ENCODE measurements at places on chromosomes 12 and 14.

- H3K27ac ChIP-seq: peak overlapping the region; percentile 76
- H3K27me3 ChIP-seq: no peaks in the 10 kb centered on the region
- peaks cover 3% of the 10 kb centered on the region for H3K4me1 ChIP-seq
- H3K4me3 ChIP-seq: no peak overlapping the region
- DNase-seq: peak; percentile 35
- H3K36me3 ChIP-seq: peaks cover 7% of the 10 kb centered on the region
These were observed 12.9 kb downstream of the MMP14 start for GRCh38 chr14:22849212-22849819.

DNA sequence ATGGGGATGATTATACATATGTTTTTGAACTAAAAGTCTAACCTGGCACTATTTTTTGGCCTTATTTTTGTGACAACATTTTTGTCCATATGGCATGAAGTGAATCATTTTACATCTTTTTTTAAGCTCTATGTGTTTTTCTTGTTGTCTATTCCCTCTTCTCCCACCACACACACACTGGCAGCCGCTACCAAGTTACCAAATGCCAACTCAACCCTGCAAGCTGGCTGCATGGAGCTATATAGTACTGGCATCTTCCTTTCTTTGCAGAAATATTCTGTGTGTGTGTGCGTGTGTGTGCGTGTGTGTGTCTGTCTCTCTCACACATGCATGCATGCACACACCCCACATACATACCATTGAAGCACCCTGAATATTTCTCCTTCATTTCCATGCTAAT is 278.9 kb upstream of the SOX5 start:
- no peaks in the 10 kb centered on the region for H3K36me3 ChIP-seq
- no peak for DNase-seq
- H3K27me3 ChIP-seq: no peaks in the 10 kb centered on the region
- no peak overlapping the region for H3K27ac ChIP-seq
- H3K4me3 ChIP-seq: no peak overlapping the region
- no peaks in the 10 kb centered on the region for H3K4me1 ChIP-seq

DNA sequence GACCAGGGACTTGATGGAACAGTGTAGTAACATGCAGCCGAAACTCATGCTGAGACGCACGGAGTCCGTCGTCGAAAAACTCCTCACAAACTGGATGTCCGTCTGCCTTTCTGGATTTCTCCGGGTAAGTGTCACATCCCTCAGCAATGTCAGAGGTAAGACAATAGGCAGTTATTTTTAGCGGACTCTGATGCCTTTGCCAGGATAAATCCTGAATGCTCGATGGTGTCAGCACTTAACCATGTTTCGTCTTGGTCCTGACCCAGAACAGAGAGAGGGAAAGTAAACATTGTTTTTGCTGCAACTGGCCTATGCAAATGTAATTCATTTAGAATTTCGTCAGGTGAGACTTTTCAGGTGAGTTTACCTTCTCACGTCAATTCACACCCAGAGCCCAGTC is 112.3 kb downstream of the PLXNC1 start:
- H3K27ac ChIP-seq: no peak overlapping the region
- no peaks in the 10 kb centered on the region for H3K36me3 ChIP-seq
- peaks cover 6% of the 10 kb centered on the region for H3K4me1 ChIP-seq
- no peak for DNase-seq

- no peaks in the 10 kb centered on the region for H3K36me3 ChIP-seq
- no peak overlapping the region for H3K4me3 ChIP-seq
- DNase-seq: no peak
- H3K4me1 ChIP-seq: peaks cover 62% of the 10 kb centered on the region
- no peaks in the 10 kb centered on the region for H3K27me3 ChIP-seq
These were observed 24.7 kb downstream of the SUSD6 start for GRCh38 chr14:69635981-69636639.

DNA sequence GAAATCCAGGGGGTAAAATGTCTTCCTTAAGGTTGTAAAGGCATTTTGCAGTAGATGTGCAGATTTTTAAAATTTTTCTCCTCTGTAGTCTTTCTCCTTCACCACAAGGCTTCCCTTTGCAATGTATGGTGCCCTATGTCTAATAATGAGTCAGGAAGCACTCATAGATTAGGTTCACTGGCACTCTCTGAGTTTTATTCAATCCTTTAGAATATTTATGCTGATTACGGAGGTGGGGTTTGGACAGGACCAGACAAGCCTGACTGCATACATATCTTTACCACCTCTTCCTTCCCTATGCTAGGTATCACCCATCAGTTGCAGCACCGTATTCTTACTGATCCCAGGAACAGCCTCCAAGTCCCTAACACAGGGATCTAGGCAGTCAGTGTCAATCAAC is 99.5 kb downstream of the NEDD1 start:
- H3K27ac ChIP-seq: no peak overlapping the region
- no peak overlapping the region for H3K4me3 ChIP-seq
- no peaks in the 10 kb centered on the region for H3K4me1 ChIP-seq
- H3K27me3 ChIP-seq: no peaks in the 10 kb centered on the region
- no peak for DNase-seq
- H3K36me3 ChIP-seq: no peaks in the 10 kb centered on the region

DNA sequence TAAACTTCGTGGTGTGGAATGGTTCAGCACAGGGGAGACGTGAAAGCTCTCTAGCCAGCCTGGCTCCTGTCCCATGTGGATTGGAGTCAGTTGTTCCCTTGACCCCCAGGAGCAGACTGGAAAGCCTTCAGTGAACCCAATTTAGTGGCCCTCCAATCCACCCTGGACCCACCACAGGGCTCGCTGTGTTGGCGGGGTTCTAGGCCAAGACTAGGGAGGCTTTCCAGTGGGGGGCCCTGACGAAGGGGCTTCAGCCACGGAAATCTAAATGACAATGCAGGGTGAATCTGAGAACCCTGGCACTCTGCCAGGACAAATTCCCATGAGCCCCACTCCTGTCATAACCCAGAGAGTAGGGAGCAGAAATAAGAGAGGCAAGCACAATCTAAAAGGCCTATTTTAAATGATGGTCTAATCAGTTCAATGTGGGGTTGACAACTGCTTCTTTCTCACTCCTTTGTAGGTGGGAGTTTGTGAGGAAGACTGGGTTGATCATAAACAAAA is 110.8 kb downstream of the SLC35F4 start:
- no peak overlapping the region for H3K4me3 ChIP-seq
- no peak for DNase-seq
- H3K27me3 ChIP-seq: no peaks in the 10 kb centered on the region
- no peaks in the 10 kb centered on the region for H3K36me3 ChIP-seq
- H3K27ac ChIP-seq: no peak overlapping the region

- no peak for DNase-seq
- H3K4me1 ChIP-seq: no peaks in the 10 kb centered on the region
- H3K36me3 ChIP-seq: peaks cover 30% of the 10 kb centered on the region
- H3K4me3 ChIP-seq: no peak overlapping the region
These were observed 14.2 kb downstream of the HEBP1 start for GRCh38 chr12:12985817-12986408.

GRCh38 chr12:132389026-132389425 is 59.6 kb upstream of the GALNT9 start:
- no peaks in the 10 kb centered on the region for H3K36me3 ChIP-seq
- no peak overlapping the region for H3K27ac ChIP-seq
- peaks cover 8% of the 10 kb centered on the region for H3K27me3 ChIP-seq
- no peak for DNase-seq

- H3K27me3 ChIP-seq: no peaks in the 10 kb centered on the region
- no peaks in the 10 kb centered on the region for H3K36me3 ChIP-seq
- H3K4me1 ChIP-seq: no peaks in the 10 kb centered on the region
- H3K4me3 ChIP-seq: no peak overlapping the region
- DNase-seq: no peak
These were observed 11.2 kb downstream of the FAR2 start for GRCh38 chr12:29160230-29160629.

DNA sequence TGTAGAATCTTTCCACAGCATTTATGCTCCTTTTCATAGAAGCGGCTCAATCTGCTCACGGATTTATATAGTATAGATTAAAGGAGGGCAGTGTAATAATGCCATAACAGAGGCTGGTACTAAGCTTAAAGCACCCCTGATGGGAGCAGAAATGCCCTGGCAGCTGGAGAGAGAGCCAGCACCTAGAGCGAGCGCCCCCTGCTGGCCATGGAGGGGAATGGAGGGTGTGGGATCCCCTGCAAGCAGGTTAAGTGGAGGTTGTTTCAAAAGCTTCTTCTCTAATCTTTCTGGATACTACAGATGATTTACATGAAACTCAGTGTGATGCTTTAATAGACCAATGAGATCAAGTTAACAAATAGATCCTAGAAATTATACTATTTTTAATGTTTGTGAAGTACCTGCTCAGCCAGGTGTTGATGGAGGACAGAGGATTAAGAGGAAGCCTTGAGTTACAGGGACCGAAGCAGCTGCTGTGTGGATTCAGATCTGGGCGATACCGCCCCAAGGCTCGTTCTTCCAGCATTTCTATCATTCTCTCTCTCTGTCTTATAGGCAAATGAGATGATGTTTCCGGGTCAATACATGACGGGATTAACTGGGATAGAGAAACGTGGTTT is 1519.3 kb upstream of the TMEM132C start:
- no peaks in the 10 kb centered on the region for H3K36me3 ChIP-seq
- DNase-seq: peak; percentile 28
- H3K27me3 ChIP-seq: no peaks in the 10 kb centered on the region

- H3K4me1 ChIP-seq: no peaks in the 10 kb centered on the region
- no peak overlapping the region for H3K27ac ChIP-seq
- no peaks in the 10 kb centered on the region for H3K36me3 ChIP-seq
- no peaks in the 10 kb centered on the region for H3K27me3 ChIP-seq
- H3K4me3 ChIP-seq: no peak overlapping the region
These were observed 65.4 kb upstream of the TBPL2 start for GRCh38 chr14:55505846-55506245.

GRCh38 chr12:100348657-100349454 is 8.0 kb upstream of the SLC17A8 start:
- no peaks in the 10 kb centered on the region for H3K36me3 ChIP-seq
- H3K27ac ChIP-seq: no peak overlapping the region
- H3K27me3 ChIP-seq: no peaks in the 10 kb centered on the region
- peak; percentile 37 for DNase-seq

GRCh38 chr14:85811340-85811739 is 281.4 kb downstream of the FLRT2 start:
- no peak overlapping the region for H3K27ac ChIP-seq
- no peak overlapping the region for H3K4me3 ChIP-seq
- no peak for DNase-seq
- H3K4me1 ChIP-seq: no peaks in the 10 kb centered on the region
- no peaks in the 10 kb centered on the region for H3K27me3 ChIP-seq

DNA sequence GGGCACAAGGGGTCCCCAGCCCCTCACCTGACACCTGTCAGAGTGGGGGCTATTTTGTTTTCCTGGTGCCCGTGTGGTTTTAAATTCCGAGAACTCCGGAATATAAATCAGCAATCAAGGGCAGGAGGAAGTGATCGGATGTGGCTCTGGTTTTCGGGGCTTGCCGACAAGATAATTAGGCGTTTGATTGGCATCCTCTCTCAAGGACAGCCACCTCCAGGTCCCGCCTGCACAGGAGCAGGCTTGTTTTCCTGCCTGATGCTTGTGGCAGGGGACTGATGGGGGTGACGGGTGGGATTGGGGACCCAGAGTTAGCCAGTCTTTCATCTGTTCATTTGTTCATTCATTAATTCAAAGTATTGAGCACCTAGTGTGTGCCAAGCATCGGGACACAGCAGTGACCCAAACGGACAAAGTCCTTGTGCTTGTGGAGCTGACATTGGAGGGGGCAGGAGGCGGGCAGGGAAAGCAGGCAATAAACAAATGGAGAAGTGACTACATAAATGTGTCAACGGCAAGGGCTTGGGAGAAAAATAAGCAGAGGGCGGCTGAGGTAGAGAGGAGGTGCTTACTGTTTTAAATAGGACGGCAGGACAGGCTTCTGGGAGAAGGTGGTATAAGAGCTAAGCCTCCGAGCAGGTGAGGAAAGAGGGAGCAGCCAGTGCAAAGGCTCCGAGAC is 166.5 kb downstream of the PHETA1 start:
- H3K36me3 ChIP-seq: no peaks in the 10 kb centered on the region
- no peak for DNase-seq
- no peaks in the 10 kb centered on the region for H3K27me3 ChIP-seq
- no peaks in the 10 kb centered on the region for H3K4me1 ChIP-seq

- H3K27ac ChIP-seq: no peak overlapping the region
- no peaks in the 10 kb centered on the region for H3K36me3 ChIP-seq
- no peaks in the 10 kb centered on the region for H3K4me1 ChIP-seq
- DNase-seq: no peak
These were observed 2.6 kb downstream of the TSPAN8 start for GRCh38 chr12:71155225-71155624.

DNA sequence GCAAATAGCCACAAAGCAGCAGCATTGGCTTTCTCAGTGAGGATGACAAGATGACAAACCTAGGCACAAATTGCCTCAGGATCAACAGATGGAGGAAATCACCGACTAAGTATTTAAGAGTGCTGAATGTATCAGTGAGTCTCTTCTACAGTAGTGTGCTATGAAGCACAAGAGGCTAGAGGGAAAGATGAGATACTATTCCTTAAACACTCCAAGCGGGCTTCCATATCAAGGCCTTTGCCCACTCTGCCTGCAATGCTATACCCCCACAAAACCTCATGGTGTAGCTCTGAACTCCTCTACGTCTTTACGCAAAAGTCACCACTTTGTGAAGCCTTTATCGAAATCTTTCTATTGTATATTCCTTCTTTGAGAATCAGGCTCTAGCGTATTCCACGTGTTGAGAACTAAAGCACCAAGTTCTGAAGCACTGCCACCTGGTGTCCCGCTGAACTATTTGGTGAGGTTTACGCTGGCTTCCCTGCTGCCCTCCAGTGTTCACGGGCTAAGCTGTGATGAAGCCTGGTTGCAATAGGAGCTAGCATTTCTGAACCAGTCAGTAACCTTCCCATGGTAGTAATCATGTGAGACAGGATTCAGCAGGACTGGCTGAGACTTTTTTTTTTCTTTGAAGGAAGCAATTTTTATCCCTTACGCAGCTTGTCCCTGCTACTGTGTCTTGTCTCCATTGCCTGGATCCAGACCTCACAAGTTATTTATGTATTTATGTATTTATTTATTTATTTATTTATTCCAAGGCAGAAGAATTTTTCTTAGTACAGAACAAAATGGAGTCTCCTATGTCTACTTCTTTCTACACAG is 426.5 kb upstream of the OR4E1 start:
- H3K27me3 ChIP-seq: no peaks in the 10 kb centered on the region
- H3K4me1 ChIP-seq: no peaks in the 10 kb centered on the region
- no peaks in the 10 kb centered on the region for H3K36me3 ChIP-seq

DNA sequence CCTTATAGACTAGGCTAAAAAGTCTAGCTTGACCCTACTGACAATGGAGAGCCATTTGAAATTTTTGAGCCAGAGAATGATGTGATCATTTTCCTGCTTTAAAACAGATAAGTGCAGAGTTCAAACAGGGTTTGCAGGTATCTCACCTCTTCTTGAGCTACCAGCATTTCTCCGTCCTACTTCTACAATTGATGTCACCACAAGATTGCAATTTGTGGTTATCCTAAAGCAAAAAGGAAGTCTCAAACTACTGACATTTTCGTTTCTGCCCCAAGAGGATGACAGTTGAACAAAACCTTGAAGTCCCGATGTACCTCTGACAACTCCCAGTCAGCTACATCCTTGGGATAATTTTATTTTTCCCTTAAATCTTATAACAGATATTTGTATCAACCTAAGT is 86.7 kb downstream of the PTGER2 start:
- no peak for DNase-seq
- H3K36me3 ChIP-seq: no peaks in the 10 kb centered on the region
- H3K4me1 ChIP-seq: peaks cover 2% of the 10 kb centered on the region
- no peak overlapping the region for H3K4me3 ChIP-seq
- H3K27me3 ChIP-seq: no peaks in the 10 kb centered on the region

Data from kidney (tissue), 22 donors.